ENCODE measurements at places on chromosomes 2 and 18. TPM values are rescaled to one million over a fixed set of nuclear protein-coding genes. Genes with fewer than 3 reads are reported as not detected.

Gene SKA1
- total RNA-seq: 12.2 TPM

Gene SCN7A
- not detected for total RNA-seq

Gene SLC20A1
- total RNA-seq: 147 TPM

Gene SERPINB13
- total RNA-seq: not detected

Gene IL18RAP
- total RNA-seq: not detected

Gene CYRIA
- 0.14 TPM for total RNA-seq

Gene CDK5R2
- 2.5 TPM for total RNA-seq

Gene RBKS
- total RNA-seq: 8.8 TPM

Gene NR4A2
- 3.1 TPM for total RNA-seq

Gene OLA1
- 128 TPM for total RNA-seq

Gene POTEC
- total RNA-seq: not detected

Gene SLC19A3
- total RNA-seq: 3.4 TPM

Gene RPRM
- not detected for total RNA-seq

Gene CHST9
- total RNA-seq: not detected

Gene SH3RF3
- total RNA-seq: 0.40 TPM

Gene UGT1A10
- total RNA-seq: 0.26 TPM

Gene ACVR1C
- total RNA-seq: not detected

Gene SATB2
- total RNA-seq: 3.9 TPM

Gene KIF1A
- total RNA-seq: 0.62 TPM

Gene FBXO41
- total RNA-seq: 5.3 TPM

Gene KCNIP3
- total RNA-seq: 0.89 TPM

Gene RASGRP3
- 1.6 TPM for total RNA-seq

Gene FNDC4
- 4.3 TPM for total RNA-seq

Gene APCDD1
- not detected for total RNA-seq

Gene VIL1
- 0.16 TPM for total RNA-seq

Gene HOXD8
- 5.9 TPM for total RNA-seq

Gene SERPINB11
- total RNA-seq: not detected

Gene CD8B2
- total RNA-seq: not detected

All from A549 treated with DMSO at 1 μM for 4 hours (cell line).